ENCODE measurements at places on chromosomes 2 and 18.
A peak's percentile ranks its signal among the peaks of the same experiment; 100 is the strongest.

DNA sequence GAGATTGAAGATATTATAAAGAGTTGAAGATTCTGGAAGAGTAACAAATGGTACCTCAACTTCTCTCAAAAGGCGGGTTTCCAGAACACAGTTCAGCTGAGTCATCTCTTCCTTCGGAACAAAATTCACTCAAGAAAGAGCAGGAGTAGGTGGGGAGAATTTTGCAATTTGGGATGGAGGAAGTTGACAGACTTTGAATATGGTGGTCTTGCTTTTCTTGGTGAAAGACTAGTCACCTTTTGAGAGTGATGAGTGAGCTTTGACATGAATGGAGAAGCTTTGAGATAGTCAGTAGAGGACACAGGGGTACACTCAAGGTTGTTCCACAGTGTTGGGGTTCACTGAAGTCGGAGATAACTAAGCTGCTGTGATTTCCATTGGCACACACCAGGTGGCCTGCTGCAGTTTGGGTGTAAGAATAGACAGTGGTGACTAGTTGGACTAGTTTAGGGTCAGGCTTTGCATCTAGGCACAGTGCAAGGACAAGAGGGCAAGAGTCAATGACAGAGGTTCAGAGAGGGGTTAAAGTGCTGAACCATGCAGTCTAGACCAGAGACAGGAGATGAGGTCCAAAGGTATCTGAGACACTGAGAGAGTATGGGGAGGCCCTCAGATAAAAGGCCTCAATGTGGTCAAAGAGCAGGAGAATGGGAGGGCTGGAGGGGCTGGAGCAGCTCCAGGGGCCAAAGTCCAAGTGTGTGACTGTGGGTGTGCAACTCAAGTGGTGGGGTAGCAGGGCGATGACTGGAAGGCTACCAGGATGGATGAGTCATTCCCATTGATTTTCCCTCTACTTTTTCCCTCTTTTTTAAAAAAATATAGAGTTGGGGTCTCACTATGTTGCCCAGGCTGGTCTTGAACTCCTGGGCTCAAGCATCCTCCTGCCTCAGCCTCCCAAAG lies 7.7 kb downstream of the CCL20 start:
- DNase-seq, result no peak

DNA sequence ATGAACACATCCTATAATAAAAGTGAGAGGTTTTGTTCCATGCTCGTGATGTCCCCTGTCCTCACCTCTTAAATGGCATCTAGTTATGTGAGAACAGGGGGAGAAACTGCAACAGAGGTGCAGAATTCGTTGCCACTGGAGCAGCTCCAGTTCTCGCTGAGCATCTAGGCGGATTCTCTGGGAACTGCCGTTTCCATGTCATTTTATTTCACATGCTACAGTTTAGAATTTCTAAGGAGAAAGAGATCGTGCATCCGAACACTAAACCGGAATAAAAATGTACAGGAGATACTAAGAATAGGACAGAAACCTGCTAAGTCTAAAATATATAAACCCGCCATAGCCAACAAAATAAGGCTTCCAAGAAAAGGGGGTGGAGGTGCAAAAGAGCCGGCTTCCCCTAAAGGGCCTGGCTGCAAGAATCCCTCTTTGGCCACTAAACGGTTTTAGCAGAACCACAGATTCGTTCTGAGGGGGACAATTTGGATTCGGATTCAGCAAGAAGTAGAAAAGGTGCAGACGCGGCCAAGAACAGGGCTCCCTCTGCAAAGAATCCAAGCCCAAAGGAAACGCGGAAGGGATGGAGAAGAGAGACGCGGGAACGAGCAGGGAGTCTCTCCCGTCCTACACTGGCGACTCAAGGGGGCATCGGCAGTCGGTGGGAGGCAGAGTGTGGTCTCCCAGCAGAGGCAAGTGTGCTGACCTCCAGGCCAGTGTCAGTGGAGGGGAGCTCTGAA lies 1.3 kb downstream of the TMEM163 start:
- no peak for DNase-seq

- no peak for DNase-seq
Observed at GRCh38 chr2:163953390-163953907, 217.6 kb upstream of the FIGN start.

GRCh38 chr2:196291873-196292800 lies 120.8 kb upstream of the STK17B start:
- no peak for DNase-seq

DNA sequence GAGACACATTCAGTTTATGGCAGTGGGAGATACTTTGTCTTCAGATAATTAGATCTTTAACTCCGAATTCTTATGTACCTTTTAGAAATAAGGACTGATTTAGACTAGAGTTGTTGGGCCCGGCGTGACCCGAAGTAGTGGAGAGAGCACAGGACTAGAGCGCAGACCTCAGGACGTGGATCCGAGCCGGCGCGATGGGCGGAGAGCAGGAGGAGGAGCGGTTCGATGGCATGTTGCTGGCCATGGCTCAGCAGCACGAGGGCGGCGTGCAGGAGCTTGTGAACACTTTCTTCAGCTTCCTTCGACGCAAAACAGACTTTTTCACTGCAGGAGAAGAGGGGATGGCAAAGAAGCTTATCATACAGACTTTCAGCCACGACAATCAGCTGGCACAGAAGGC lies 54.5 kb downstream of the FMNL2 start:
- DNase-seq, result no peak

DNA sequence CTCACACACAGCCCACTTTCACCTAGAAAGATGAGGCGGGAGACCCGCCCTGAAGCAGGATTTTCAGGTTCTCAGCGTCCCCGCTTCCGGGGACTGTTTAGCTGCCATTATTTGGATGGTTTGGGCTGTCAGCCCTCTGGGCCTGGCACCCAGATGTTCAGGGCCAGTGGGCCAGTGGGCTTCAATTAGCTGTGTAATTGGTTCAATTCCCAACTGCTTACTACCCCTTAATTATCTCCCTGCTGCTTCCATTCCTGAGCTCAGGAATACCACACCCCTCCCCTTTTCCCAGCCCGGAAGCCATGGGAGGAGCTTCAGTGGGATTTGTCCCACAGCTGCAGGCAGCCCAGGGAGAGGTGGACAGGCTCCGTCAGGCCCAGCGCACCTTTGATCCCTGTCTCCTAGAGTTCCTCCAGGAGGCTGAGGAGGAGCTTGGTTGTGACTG lies 114.1 kb upstream of the MYCN start:
- DNase-seq, result no peak

DNA sequence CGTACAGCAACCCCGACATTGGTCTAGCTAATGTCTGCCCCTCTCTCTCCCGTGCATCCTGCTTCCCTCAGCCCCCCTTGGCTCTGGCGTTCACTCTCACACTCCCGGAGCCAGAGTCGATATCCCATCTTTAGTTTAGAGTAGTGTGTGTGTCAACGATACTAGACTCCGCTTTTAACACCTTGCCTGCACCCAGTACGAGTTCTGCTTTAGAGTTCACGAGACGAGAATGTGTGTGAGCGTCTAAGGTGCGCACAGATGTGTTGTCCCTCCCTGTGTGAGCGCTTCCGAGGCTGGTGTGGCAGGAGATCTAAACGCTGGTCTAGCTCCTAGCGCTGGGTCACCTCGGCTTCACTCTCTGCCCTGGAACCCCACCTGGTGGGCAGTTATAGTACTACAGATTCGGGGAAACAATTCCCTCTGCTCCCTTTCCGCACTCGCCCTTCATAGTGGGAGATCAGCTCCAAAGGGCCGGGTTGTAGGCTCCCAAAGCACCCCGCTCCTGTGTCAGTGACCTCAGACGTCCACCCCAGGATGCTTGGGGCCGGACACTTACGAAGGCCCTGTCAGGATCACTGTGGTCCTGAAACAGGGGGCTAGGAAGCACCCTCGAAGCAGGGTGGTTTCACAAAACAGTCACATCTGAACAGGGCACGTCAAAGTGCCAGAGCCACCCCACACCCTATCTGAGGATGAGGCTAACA lies 2.6 kb upstream of the CYP26B1 start:
- peak; percentile 60 for DNase-seq

GRCh38 chr18:38307914-38308313 lies 742.3 kb upstream of the CELF4 start:
- DNase-seq, result no peak

- no peak for DNase-seq
Observed at GRCh38 chr18:13808294-13809042, 15.5 kb upstream of the MC5R start.

- DNase-seq, result no peak
Observed at GRCh38 chr2:210517264-210517663, 39.1 kb upstream of the CPS1 start.

DNA sequence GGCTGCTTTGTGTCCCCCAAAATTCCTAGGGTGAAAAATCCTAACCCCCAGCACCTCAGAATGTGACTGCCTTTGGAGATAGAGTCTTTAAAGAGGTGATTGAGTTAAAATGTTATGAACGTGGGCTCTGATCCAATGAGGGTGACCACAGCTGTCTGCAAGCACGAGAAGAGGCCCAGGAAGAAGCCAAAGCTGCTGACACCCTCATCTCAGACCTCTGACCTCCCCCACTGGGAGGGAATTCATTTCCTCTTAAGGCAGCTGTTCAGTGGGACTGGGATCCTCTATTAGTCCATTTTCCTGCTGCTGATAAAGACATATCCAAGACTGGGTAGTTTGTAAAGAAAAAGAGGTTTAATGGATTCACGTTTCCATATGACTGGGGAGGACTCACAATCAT lies 544.4 kb downstream of the DCDC2C start:
- no peak for DNase-seq

GRCh38 chr2:174280596-174280995 lies 32.3 kb upstream of the OLA1 start:
- no peak for DNase-seq

Measured in CD4-positive, alpha-beta T cell treated with Interleukin-15 for 4 hours (primary cell).